ENCODE measurements at places on chromosomes 5 and 9.

- no peak for DNase-seq
Measured at GRCh38 chr5:11383506-11384095, 520.6 kb downstream of the CTNND2 start.

DNA sequence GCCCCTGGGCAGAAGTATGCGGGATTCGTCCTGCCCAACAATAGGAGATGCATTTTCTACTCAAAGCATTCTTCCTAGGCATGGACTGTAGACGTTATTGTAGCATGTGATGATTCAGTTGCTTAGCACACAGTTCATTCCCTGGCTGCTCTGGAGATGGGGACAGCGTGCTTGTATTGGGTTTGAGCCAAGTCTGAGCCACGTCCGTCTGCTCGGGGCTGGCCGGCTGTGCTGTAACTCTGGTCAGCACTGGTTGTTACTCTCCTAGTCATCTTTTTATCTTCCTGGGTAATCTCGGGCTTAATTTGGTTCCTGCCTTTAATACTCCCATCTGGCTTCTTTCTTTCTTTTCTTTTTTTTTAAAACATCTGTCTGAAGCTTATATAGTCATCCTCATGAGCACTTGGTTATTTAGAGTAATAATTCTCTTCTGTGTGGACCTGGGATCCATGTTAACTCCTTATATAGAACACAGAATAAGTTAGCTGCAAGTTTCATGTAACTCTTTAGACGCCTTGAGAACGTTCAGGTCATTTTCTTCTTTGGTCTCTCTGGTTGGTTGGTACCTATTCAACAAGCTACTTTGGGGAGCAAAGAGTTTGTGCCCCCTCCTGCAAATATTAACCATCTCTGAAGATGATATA lies 118.8 kb upstream of the RPS23 start:
- peak; percentile 99 for DNase-seq

GRCh38 chr5:37090781-37091180 lies 158.4 kb downstream of the CPLANE1 start:
- no peak for DNase-seq

- DNase-seq, result peak; percentile 35
Measured at GRCh38 chr9:110579034-110579861, at the start of gene SVEP1. Gene SVEP1, minus strand, starts transcription at chr9:110579741. Its CDS starts 198 bp downstream, at chr9:110579543.

GRCh38 chr9:95157481-95158151 lies 159.9 kb downstream of the FANCC start:
- DNase-seq, result peak; percentile 94

DNA sequence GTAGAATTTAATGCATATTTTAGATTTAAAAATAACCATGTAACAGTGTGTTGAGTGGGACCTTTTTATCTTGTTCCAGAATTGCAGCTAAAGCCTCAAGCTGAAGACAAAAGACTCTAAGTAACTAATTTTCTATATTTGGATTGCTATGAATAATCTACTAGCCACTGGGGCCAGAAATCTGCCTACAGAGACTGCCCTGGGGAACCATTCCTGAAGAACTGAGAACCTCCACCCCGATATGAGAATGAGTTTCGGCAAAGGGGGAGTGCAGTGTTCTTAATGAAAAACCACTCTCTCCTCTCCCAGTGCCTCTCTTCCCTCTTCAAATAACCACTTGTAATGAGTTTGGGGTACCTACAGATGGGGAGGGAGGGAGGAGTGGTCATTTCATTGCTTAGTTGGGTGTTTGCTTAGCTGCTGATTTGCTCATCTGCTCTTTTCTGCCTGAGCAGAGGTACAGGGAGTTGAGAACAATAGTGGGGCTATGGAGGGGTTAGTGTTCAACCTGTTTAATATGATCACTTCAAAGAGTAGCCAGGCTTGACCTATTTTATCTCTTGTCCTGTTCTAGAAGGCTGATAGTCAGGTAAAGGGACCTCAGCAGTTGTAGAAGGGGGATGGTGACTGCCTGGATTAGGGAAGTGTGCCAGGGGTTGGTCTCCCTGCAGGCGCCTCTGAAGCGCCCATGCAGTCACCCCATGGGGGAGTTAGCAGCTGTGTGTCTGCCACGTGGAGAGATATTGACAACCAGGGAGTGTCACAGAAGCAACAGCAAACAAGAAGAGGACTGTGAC lies 47.7 kb downstream of the ATG10 start:
- no peak for DNase-seq

- DNase-seq, result no peak
Measured at GRCh38 chr5:141812512-141812911, 65.7 kb downstream of the PCDH1 start.

Data from fibroblast of upper back skin (primary cell).